CD4-positive, alpha-beta T cell treated with Interleukin-17A for 1 hour (primary cell): ENCODE measurements at places on chromosomes 4 and X.

- DNase-seq: peak; percentile 43
Observed at GRCh38 chr4:791898-792625, 33.9 kb downstream of the CPLX1 start.

GRCh38 chr4:17558941-17559708, 17.9 kb upstream of the LAP3 start:
- DNase-seq: no peak

DNA sequence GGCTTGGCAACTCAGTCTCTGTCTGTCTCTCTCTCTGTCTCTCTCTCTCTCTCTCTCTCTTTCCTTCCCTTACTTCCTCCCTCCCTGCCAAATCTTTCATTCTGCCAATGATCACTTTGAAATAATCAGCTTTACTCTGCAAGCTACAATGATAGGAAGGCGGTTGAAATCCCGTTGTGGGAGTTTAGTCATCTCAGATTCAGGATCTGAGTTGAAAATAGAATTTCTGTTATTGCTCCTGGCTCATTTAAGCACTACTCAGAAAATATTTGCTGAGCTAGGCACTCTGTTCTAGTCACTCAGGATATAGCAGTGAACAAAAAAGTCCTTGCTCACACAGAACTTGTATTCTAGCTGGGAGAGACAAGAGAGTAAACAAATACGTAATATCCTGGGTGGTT, 56.3 kb upstream of the DCTD start:
- DNase-seq: no peak

GRCh38 chrX:7134981-7135380, 12.5 kb upstream of the STS start:
- no peak for DNase-seq

GRCh38 chr4:88818631-88819470, 121.2 kb upstream of the NAP1L5 start:
- peak; percentile 66 for DNase-seq

GRCh38 chr4:30962939-30963338, 242.8 kb downstream of the PCDH7 start:
- no peak for DNase-seq

DNA sequence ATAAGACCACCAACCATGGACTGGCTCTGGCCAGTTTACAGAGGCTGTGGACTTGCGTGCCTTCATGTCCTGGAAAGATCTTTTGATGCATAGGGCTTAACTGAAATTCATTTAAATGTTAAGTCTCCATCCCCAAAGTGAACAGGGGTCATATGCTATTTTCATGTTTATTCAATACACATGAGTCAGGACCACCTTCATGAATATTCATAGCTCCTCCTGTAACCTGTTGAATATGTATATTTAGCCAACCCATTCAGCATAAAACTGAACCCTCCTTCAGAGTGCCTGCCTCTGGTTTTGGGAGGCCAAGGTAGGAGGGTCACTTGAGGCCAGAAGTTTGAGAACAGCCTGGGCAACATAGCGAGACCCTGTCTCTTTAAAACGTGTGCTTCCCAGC, 7.1 kb downstream of the CTPS2 start:
- DNase-seq: no peak

DNA sequence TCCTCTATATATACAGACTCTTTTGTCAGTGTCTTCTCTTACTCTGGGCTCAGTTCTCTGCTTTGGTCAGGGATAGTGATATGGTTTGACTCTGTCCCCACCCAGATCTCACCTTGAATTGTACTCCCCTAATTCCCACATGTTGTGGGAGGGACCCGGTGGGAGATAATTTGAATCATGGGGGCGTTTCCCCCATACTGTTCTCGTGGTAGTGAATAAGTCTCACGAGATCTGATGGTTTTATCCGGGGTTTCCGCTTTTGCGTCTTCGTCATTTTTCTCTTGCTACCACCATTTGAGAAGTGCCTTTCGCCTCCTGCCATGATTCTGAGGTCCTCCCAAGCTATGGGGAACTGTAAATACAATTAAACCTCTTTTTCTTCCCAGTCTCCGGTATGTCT, 144.4 kb downstream of the GLUD2 start:
- no peak for DNase-seq

GRCh38 chrX:108224727-108225621, 133.4 kb downstream of the ATG4A start:
- peak; percentile 2 for DNase-seq

DNA sequence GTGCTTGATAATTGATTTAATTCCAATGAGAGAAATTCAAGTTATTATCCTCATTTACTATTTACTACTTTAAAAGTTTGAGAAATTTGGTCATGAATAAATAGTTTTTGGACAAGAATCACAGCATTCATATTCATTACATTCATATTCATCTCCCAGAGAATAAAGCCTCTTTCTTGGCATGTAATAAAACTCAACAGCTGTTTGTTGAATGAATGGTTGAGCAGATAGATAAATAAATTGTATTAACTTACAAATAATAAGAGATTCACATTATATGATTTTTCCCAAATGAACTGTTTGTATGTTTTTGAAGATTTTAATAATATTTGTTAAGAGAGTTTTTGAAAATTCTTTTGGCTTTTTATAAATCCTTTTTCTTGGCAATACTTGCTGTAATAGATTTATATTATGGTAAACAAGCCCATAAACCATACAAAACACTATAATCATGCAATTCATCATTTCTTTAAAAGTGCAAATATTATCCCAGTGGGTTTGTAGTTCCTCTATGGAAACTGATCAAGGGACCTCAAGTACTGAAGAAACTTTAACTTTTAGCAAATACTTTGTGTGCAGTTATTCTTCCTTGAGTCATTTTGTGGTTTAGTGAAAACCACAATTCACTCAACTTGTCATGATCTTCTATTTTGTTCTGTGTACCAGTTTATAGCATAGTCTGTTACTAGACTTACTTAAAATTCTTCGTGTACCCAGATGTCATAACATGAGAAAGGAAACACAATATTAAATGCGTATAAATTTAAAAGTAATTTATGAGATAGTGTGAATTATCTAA, 371.8 kb downstream of the ADGRL3 start:
- no peak for DNase-seq

DNA sequence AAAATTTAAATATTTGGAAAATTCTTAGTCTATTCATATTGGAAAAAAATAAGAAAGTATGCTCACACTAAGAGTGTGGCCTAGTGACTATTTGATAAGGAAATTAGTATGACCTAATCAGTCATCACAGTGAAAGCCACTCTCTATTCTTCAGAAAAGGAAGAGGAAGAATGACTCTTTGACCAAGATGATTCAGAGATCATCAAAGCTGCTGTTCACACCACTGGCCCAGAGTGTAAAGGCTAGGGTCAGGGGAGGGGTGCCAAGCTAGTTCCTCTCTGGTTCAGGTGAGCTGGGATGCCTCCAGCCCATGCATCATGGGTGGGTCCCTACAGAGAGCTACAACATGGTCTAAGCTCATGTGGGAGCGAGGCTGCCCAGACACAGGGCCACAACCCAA, 396.9 kb upstream of the NDST3 start:
- DNase-seq: no peak

DNA sequence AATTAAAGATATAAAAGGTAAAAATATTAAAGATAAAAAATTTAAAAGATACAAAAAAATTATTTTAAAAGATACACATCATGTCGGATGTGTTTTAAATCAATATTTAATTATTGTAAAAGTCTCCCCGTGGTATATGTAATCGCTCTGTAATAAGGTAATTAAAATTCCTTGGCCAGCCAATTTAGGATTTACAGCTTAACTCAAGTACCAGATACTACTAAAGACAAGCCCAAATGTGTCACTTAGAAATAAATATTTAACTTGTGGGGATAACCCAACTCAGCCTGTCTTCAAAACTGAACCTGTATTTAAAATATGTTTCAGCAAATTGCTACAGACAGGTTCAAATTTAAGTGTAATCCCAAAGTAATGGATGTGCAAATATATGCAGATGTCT, 56.0 kb downstream of the GPR82 start:
- no peak for DNase-seq

DNA sequence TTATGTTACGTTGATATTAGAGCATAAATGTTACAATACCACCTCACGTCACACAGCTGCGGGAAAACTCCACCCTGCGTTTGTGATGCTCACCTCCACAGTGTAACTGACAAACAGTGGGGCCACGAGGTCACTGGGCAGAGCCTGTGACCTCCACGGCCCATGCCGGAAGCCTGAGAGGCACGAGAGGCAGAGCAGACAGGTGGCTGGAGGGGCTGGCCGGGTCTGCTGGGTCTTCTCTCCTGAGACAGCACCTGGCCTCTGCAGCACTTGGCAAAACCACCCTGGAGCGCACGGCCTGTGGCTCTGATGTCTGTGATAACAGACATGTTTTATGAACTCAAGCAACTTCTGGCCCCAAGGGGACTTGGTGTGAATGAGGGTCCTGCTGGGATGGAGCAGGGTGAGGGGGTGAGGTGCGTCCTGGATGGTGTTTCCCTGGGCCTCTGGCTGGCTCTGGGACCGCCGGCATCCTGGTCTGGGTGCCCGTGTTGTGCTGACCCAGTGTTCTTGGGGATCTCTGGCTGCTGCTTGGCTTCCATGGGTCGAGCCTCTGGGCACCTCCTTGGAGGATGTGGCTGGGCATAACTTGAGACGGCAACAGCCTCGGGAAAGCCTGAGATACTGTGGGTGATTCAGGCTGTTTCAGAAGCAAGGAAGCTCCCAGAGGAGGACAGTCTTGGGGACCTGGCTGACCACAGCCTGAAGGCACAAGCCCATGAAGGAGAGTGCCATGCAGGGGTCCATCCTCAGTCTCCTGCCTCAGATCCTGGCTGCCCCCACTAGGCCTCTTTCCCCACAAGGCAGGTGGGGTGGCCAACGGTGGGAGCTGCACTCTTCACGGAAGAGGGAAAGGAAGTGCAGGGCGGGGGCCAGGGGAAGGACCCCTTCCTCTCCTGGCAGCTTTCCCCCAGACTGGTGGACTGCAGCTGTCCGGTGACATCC, 19.7 kb downstream of the RNF212 start:
- DNase-seq: no peak

GRCh38 chr4:120266602-120267001, 200.0 kb upstream of the MAD2L1 start:
- DNase-seq: no peak

GRCh38 chrX:145475725-145476124, 228.4 kb downstream of the SPANXN1 start:
- DNase-seq: no peak

GRCh38 chr4:6095023-6095752, 77.0 kb upstream of the C4orf50 start:
- DNase-seq: no peak

- no peak for DNase-seq
Observed at GRCh38 chr4:15104825-15105224, 102.5 kb downstream of the CPEB2 start.

DNA sequence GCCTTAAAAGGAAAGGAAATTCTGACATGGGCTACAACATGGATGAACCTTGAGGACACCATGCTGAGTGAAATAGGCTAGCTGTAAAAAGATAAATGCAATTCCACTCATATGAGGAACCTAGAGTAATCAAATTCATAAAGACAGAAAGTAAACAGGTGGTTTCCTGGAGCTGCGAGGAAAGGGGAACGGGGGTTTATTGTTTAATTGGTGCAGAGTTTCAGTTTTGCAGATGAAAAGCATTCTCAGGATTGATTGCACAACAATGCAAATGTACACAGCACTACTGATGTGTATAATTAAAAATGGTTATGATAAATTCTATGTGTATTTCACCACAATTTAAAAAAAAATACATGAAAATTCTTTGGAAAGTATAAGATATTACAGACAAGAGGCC, 24.0 kb downstream of the PLRG1 start:
- no peak for DNase-seq

DNA sequence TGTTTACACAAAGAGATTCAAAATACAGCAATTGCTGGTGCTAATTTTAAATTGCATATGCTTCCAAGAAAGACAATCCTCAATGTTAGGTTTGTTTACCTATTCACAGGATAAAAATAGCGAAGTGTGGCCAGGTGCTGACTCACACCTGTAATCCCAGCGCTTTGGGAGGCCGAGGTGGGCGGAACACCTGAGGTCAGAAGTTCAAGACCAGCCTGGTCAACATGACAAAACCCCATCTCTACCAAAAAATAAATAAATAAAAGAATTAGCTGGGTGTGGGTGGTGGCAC, 77.7 kb downstream of the OPHN1 start:
- DNase-seq: no peak

- peak; percentile 17 for DNase-seq
Observed at GRCh38 chrX:119266364-119266995, 30.4 kb downstream of the PGRMC1 start.

DNA sequence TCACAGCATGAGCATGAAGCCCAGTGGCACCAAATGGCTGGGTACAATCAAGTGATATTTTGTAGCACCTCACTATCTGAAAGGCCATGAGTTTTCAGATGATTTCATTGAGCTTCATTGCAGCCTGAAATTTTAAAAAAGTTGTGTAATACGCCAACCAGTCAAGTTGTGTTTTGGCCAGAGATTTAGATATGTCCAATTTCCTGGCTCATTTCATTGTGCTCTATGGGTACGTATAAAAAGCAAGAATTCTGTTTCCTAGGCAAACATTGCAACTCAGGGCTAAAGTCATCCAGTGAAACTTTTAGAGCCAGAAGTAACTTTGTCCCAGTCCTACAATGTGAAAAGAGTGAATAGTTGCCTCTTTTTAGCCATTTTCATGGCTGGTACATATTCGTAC, 212.5 kb downstream of the GC start:
- DNase-seq: no peak

DNA sequence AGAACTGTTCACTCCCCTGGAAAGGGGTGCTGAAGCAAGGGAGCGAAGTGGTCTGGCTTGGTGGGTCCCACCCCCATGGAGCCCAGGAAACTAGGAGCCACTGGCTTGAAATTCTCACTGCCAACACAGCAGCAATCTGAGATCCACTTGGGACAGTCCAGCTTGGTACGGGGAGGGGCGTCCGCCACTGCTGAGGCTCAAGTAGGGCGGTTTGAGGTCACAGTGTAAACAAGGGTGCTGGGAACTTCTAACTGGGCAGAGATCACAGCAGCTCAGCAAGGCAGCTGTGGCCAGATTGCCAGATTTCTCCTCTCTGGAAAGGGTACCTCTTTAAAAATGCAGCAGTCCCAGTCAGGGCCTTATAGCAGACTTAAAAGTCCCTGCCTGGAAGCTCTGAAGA, 53.9 kb upstream of the GALNTL6 start:
- no peak for DNase-seq

GRCh38 chrX:3449287-3449686, 102.8 kb upstream of the MXRA5 start:
- DNase-seq: no peak

- peak; percentile 40 for DNase-seq
Observed at GRCh38 chrX:155086202-155086840, 15.0 kb downstream of the BRCC3 start.

- no peak for DNase-seq
Observed at GRCh38 chr4:151671541-151672059, 89.2 kb downstream of the GATB start.

DNA sequence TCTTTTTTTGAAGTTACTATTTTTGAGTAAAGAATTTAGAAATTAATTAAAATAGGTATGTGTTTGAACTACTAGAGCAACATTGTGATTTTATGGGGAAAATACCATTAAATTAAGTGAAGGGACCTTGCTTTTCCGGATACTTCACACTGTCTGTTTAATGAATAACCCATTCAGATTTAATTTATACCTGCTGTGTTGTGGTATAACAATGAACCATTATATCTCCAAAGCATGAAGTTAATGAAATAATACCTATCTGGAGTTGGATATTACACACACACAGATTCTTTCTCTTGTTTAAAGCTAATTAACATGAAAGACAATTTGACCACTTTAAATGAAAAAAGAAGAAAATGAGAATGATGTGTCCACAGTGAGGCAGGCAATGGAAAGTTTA, 195.0 kb upstream of the GPRIN3 start:
- no peak for DNase-seq
